Ureter (tissue), 1 donor: ENCODE measurements at places on chromosomes 1 and 21. TPM values are rescaled to one million over a fixed set of nuclear protein-coding genes. Genes with fewer than 3 reads are reported as not detected.

DNAH14 gene
- 27.5 TPM for total RNA-seq

NDUFS5 gene
- 160 TPM for total RNA-seq

MYBPH gene
- not detected for total RNA-seq

S100A16 gene
- 81.8 TPM for total RNA-seq

RPS8 gene
- 2,312 TPM for total RNA-seq

CD1E gene
- 0.52 TPM for total RNA-seq

ACBD3 gene
- 43.9 TPM for total RNA-seq

TYW3 gene
- 17.2 TPM for total RNA-seq
